Peyer's patch (tissue), 4 donors: ENCODE measurements at places on chromosomes 5 and 9. TPM values are rescaled to one million over a fixed set of nuclear protein-coding genes. Genes with fewer than 3 reads are reported as not detected.

DNA sequence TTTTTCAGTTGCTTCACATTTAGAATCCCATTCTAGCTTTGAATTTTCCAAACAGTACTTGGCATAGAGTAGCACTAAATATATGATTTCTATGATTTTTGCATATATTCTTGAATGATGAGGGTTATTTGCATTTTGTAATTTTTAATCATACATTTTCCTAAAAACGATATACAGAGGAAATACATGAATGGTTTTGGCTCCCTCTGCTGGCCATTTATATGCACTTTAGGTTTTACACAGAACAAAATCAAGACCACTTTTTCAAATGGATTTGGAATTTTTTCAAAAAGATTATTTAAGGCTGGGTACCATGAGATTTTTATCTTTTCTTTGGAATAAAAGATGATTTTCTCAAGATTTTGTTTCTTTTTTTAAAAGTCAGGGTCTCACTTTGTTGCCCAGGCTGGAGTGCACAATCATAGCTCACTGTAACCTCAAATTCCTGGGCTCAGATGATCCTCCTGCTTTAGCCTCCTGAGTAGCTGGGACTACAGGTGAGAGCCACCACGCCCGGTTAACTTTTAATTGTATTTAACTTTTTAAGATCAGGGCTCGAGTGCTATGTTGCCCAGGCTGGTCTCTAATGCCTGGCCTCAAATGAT is 16.7 kb upstream of the COMMD10 start:
- no peak for DNase-seq

ANGPTL2 gene
- total RNA-seq = 2.8 TPM

NXNL2 gene
- total RNA-seq = not detected

PHYHD1 gene
- not detected for total RNA-seq

DNA sequence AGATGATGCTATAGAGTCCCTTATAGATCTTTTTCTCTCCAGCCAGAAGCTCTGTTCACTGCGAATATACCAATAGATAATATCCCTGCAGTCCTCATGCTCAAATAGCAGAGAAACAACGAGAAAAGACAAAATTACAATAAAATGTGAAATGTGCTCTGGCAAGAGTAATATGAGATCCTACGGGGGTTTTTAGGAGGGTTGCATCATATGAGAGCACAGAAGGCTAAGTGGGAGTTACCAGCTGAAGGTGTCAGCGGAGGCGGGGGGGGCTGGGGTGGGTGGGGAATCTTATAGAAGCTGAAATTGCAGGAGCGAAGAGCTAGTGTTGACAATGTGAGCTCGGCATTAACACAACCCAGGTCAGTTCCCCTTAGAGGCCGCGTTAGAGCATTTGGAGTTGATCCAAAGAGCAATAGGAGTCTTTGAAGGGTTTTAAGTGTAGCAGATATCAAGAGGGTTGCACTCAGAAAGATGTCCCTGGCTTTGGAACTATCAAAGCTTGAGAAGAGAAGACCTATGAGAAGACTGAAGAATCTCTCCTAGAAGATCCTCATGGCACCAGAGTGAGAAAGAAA is 109.7 kb downstream of the BASP1 start:
- no peak for DNase-seq

- no peak for DNase-seq
These were observed 214.9 kb upstream of the EFNA5 start for GRCh38 chr5:107885601-107886000.

- DNase-seq = no peak
These were observed 911.2 kb downstream of the EFNA5 start for GRCh38 chr5:106759581-106759980.

- no peak for DNase-seq
These were observed 1226.8 kb upstream of the NUDT12 start for GRCh38 chr5:104789366-104789765.

GRCh38 chr5:179142434-179143198 is 82.4 kb downstream of the ZNF354C start:
- no peak for DNase-seq

- no peak for DNase-seq
These were observed 901 bp downstream of the ACTL7B start for GRCh38 chr9:108854641-108855528.

GRCh38 chr5:157570531-157571200 is 4.9 kb downstream of the ADAM19 start:
- no peak for DNase-seq

PPP2R2B gene
- 2.9 TPM for total RNA-seq

SLC27A6 gene
- not detected for total RNA-seq

ANKRD31 gene
- not detected for total RNA-seq

- no peak for DNase-seq
These were observed 81.6 kb upstream of the IFNK start for GRCh38 chr9:27442464-27442863.

HAVCR2 gene
- 9.9 TPM for total RNA-seq

- DNase-seq = no peak
These were observed 23.8 kb downstream of the MACROH2A1 start for GRCh38 chr5:135375040-135375793.

- no peak for DNase-seq
These were observed 348.7 kb downstream of the CDH12 start for GRCh38 chr5:22504411-22504810.

DNA sequence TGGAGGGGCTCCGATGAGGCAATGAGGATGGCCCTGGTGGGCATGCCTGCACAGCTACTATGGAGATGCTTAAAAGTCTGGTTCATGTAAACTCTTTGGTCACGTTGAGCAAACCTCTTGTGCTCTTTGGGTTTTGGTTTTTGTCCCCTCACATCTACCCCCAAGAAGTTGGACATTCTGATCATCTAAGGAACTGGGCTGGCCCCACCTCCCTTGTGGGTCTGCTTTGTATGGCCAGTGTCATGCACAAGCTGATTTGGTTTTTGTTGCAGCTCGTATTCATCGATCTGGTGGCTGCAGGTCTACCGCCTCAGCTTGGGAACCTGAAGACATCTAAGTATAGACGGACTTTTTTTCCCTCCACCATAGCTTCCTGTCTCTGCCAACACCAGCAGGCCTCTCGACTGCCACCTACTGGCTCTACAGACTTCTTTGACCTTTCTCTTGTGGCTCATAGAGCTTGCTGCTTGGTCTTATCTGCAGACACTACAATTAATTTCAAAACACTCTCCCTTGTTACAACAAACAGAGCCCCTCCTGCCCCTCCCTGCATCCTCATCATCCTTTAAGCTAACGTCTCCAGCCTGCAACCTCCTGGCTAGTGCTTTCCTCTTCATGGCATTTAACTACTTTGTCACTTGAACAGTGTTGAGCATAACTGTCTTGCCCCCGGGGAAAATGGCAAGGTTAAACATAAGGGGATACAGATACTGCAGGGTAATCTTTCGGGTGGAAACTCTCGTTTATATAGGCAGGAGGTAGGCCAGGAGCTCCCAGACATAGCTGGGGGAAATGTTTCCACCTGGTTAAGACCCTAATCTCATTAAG is 34.5 kb downstream of the TSTD2 start:
- DNase-seq = peak; percentile 90

SCGB3A2 gene
- total RNA-seq = not detected

GRCh38 chr9:122418016-122418415 is 47.2 kb downstream of the PTGS1 start:
- DNase-seq = no peak

- DNase-seq = no peak
These were observed 46.3 kb upstream of the BARHL1 start for GRCh38 chr9:132536124-132536523.

GRCh38 chr9:7561527-7562080 is 238.0 kb downstream of the DMAC1 start:
- no peak for DNase-seq

GRCh38 chr9:128203707-128204551 is 750 bp downstream of the DNM1 start:
- no peak for DNase-seq

PLPP7 gene
- total RNA-seq = 1.6 TPM

DNA sequence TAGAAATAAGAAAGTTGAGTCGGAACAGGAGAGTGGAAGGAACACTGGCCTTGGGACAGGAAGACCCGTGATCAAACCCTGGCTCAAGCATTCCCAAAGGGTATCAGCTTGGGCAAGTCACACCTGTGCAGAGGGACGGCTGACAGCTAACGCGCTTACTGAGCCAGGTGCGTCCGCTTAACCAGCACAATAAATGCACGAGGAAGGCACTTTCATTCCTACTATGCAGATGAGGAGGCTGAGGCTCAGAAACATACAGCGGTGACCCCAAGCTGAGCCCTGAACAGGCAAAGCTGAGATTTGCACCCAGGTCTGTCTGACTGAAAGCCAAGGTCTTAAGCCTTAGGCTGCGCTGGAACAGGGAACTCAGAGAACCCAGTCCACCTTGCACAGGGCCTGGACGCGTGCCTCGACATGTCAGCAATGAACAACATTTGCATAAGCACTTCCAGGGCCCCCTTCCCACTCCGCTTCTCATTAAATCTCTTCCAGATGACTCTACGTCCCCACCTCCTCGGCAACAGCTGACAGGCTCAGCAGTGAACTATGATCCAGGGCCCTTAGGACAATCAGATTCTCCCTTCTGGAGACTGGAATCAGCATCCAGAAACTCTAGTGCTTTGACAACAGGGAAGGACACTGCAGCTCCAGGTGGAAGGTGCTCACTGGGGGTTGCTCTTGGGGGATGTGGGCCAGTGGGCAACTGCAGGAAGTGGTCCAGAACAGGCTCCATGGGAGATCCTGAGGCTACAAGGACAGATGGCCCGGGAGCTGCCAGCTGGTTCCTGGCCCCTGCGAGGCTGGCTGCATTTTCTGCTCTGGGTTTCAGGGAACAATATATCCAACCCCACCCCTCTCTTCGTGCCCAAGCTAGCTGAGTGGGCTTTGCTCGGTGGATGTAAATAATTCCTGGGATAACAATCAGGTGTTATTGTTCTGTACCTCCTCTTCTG is 35.2 kb downstream of the SH3PXD2B start:
- DNase-seq = no peak

DNA sequence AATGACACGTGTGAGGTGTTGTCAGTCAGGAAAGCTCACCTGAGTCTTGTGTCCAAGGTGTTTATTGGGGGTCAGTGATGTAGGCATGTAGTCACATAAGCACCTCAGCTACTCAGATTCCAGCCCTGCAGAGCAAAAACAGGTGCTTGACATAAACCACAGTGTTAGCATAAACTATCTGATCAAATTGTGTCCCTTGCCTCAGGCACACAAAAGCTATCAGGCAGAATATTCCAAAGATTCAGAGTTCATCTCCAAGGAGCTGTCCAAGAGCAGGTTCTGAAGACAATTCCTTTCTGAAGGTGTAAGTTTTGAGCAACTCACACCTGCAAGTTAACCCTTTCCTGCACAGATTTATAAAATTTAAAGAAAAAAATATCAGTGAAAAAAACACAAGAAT is 102.2 kb upstream of the ITGA1 start:
- no peak for DNase-seq
